Dermis blood vessel endothelial cell (primary cell): ENCODE measurements at places on chromosomes 5 and 9. TPM values are rescaled to one million over a fixed set of nuclear protein-coding genes. Genes with fewer than 3 reads are reported as not detected.

The THOC3 gene
- 41.5 and 55.6 TPM in 2 replicates for total RNA-seq

The PLPP7 gene
- total RNA-seq: 4.7 and 6.0 TPM in 2 replicates

GRCh38 chr5:72607381-72607780 is 100.2 kb upstream of the ZNF366 start:
- DNase-seq: no peak

DNA sequence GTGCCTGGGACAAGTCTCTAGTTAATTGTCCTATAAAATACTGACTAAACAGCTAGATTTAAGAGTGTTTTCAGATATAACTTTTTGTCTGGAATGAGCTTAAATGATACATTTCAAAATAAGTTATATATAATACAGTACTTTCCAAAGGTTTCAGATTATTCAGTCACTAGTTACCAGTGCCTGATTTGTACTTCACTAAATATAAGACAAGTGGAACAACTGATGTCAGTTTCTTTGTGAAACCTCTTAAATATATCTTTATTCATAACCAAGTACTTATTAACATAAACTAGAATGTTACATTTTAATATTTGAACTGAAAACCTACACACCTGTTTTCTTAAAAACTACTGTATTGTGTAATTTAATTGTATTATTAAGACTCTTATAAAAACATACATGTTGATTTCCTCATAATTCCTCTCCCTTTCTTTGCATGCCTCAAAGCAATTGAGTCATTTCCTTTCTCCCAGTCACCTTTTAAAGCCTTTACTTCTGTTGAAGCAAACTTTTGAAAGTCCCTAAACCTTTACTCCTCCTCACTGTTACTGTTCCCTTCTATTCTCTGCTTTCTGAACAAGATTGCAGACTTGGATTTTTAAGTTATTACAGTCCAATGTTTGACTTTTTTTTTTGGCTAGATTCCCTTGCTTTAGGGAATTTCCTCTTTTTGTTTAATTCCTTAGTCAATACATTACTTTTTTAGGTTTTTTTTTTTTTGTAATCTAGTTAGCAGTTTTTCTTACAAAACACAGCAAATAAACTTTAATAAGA is 8.7 kb upstream of the SEMA6A start:
- DNase-seq: peak; percentile 37

- no peak for DNase-seq
These were observed 38.6 kb downstream of the MARCHF11 start for GRCh38 chr5:16140944-16141343.

DNA sequence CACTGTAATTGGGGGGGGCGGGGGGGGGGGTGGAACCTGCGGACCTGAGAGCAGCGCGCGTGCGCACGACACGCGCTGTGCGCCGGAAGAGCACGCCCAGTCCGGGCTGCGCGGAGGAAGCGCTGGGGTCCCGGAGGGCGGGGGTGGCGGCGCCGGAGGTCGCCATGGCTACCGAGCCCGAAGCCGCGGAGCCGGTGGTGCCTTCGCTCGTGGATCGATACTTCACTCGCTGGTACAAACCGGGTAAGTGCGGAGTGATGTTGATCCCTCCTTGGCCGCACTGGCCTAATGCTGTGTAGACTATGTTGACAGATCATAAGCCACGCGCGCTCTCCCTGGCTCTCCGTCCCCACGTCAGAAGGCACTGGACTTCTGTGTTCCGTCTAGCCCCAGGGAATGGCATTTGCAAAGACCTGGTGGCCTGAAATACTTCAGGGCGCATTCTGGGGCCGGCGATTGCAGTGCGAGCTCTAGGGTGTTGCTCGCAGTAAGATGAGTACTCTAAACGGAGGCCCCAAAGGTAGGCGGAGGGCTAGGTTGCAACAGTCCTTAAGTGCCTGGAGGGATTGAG is at the start of gene ABITRAM:
TSS of gene ABITRAM (plus strand) at position 78 of the 571 bp plus-strand sequence. CDS start at position 165, 87 bp downstream.
- DNase-seq: peak; percentile 90
